Progenitor cell of endocrine pancreas (in vitro differentiated cells): ENCODE measurements at places on chromosomes 5 and 9.

GRCh38 chr5:66643387-66643786, 47.2 kb downstream of the MAST4 start:
- DNase-seq = no peak

DNA sequence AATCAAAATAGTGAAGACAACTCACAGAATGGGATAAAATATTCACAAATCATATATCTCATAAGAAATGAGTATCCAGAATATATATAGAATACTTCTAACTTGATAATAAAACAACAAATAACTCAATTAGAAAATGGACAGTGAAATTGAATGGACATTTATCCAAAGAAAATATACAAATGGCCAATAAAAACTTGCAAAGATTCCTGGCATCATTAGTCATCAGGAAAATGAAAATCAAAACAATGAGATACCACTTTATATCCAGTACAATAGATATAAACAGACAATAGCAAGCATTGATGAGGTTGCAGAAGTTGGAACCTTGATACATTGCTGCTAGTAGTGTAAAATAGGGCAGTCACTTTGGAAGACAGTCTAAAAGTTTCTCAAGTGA, 12.8 kb upstream of the TLR4 start:
- DNase-seq = no peak

DNA sequence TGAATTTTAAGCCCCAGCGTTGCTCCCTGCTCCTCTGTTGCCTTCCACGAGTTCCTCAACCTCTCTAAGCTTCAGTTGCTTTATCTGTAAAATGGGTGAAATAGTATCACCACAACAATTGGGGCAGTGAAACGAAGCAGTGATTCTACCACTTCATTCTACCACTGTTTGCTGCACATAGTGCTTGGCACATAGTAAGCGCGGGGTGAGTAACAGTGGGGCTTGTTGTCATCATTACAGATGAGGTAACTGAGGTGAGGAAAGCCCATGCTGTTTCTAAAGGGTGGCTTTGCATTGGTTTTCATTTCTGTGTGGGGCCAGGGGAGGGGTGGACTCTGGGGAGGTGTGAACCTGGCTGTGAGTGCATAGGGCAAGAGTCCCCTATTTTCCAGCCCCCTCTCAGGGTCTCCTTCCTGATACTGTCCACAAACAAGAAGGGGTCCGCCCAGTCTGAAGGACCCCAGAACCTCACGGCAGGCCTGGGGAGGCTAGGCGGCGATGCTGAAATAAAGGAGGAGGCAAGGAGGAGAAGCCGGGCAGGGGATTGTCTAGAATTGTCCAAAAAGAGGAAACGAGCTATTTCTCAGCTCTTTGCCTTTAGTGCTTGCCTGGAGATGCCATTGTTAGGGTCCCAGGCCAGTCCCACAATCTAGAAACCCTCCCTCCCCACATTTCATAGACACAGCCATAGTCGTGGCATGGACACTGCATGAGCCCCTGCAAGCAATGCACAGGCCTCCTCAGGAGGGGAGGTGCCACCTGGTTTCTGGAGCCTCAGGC, 65.6 kb downstream of the IL6ST start:
- no peak for DNase-seq

DNA sequence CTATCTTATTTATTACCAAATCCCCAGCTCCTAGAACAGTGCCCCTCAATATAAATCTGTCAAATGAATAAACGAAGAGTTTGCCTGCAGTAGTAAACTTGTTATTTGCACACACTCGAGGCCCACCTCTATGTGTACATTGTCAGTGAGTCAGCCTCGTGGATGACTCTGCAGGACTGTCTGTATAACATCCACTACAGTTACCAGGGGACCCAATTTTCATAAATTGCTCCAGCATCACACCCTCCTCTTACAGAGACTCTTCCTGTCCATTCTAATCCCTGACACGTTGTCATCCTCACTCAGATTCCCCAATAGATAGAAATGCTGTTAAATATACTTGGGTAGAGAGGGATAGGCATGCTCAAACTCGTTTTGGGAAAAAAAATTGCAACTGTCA, 478.5 kb downstream of the RAB3C start:
- no peak for DNase-seq

DNA sequence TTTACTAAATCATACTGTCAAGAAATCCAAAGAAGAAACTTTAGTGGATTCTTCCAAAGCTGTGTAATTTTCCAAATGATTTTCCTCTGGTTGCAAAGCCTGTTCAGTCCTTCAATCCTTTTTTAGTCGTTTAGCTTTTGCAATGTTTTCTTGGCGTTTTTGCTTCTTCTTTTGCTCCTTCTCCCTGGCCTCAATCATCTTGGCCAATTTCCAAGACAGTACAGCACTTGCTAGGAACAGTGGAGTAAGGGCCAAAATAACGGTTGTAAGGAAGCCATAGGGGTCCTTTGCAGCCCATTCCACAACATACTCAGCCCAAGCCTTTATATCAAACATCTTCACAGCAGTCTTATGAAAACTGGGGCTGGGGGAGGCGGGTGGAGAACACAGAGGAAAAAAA, 2.4 kb downstream of the SMIM15 start:
- DNase-seq = no peak

- no peak for DNase-seq
Measured at GRCh38 chr9:15400281-15400941, 22.3 kb upstream of the SNAPC3 start.

DNA sequence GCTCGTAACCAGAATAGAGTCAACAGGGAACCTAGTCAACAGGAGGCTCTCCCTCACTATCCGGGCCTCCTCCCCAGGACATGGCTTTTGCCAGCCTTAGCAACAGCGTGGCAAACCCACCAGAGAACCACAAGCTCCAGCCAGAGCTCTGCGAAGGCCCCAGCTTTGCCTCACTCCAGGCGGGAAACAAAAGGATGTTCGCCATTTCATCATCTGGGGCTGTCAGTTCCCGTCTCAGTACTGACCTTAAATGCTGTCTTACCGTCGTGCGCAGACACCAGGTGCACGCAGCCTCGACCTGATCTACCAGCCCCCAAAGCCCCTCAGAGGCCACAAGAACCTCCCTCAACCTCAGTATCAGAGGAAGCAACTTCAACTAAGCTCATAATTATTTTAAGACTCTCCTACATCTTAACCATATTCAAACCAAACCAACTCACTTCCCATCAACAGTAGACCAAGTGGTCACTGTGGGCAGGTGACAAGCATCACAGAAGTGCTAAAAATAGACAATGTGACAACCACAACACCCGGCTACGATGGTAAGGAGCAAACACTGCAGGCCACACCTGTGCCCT, 71.4 kb downstream of the SEMA4D start:
- no peak for DNase-seq

- DNase-seq = no peak
Measured at GRCh38 chr5:125181159-125181558, 434.7 kb upstream of the ZNF608 start.
